ENCODE measurements at places on chromosomes 3 and 15.
A peak's percentile ranks its signal among the peaks of the same experiment; 100 is the strongest.

- peak; percentile 97 for DNase-seq
Observed at GRCh38 chr3:28241221-28242160, at the start of gene CMC1. Gene CMC1, plus strand, starts transcription at chr3:28241619. Its CDS starts 175 bp downstream, at chr3:28241794.

- DNase-seq, result peak; percentile 63
Observed at GRCh38 chr3:107598926-107599771, 76.4 kb downstream of the BBX start.

- DNase-seq, result peak; percentile 41
Observed at GRCh38 chr15:22839046-22839695, 705 bp downstream of the NIPA2 start.

DNA sequence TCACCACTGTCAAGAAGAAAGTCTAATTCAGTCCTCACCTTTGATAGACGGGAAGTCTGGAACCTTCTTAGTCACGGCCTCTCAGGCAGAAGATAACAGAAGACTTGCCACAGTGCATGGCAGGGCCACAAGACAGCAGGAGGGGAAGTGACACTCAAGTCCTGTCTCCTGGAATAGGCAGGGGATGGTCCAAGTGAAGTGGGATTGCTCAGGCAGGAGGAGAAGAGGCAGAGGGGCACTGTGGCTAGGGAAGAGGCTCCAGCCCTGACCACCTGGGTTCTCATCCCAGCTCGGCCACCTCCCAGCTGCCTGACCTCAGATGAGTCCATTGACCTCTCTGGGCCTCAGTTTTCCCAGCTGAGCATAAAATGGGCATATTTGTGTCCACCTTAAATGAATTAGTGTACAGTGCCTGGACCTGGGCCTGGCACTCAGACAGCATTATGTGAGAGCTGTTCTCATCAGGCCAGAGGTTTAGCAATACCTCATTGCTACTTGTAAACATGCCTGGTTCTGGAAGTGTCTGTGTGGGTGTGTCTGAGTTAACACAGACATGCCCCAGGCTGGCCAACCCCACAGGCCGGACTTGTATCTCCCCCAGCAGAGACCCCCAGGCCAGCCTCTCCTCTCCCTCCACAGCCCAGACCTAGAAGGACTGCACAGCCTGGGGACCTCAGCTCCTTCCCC is 11.5 kb upstream of the PCSK6 start:
- DNase-seq, result peak; percentile 27

- DNase-seq, result no peak
Observed at GRCh38 chr3:11364181-11364580, 92.0 kb downstream of the ATG7 start.

- no peak for DNase-seq
Observed at GRCh38 chr15:38864122-38864521, 299.5 kb upstream of the RASGRP1 start.

DNA sequence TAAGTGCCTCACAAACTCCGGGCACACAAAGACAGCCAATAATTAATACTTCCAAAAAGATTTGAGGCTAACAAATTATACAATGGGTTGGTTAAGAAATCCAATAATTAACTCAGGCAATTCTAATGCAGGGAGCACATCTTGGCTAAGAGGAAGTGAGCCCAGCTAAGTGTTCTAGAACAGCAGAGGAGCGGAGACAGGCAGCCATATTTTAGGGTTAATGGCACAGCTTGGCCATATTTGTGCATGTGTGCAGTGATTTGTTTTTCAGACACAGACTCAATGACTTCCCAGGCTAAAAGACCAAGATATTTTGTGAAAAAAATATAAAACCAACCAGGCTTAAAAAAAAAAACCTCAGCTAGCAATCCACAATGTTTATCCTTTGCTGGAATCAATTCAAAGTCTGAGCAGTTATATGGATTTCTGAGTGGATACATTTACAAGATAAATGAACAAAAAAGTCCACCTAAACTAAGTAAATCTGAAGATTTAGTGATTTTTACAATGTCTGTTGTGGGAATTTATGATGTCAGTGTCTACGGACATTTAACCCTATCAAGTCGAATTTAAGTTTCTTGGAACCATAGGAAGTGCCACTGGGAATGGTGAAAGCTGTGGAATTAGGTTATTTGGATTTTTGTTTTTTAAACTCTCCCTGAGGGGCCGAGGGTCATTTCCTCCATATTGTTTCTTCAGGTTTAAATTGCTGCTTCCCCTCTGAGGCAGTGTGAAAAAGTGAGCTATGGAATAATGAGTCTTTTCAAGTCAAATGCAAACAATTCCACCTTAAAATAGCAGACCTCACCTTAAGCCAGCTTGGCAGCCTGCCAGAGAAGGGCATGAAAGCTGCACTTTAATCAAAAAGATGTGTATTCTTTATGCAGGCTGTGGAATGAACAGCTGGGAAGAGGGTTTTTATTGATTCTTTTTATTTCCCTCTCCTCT is 413.7 kb upstream of the TBL1XR1 start:
- no peak for DNase-seq

DNA sequence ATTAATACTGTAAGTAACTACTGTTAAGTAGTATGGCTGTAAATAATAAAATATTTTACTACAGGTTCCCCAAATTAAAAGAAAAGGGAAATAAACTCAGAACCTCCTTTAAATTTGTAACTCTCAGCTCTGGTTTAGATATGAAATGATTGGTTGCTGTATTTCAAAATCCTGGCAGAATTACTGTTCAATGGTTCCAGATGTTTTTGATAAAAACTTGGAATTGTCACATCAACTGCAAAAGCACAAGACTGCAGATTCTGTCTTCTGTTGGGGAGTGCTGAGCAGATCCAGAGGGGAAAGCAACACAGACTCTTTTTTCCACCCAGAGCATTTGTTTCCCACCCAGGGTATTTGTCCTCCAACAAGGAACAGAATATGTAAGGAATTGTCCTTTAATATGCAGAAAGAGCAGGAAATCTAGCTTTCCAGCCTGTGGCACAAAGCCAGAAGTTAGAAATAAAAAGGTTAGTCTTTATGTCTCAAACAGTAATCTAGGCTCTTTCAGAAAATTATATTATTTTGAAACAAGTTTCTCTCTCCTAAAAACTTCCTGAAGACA is 178.1 kb downstream of the KLHL25 start:
- DNase-seq, result no peak

- DNase-seq, result no peak
Observed at GRCh38 chr3:127754411-127755304, 67.7 kb downstream of the MGLL start.

GRCh38 chr15:35211240-35211902 is 126.3 kb upstream of the NANOGP8 start:
- no peak for DNase-seq

DNA sequence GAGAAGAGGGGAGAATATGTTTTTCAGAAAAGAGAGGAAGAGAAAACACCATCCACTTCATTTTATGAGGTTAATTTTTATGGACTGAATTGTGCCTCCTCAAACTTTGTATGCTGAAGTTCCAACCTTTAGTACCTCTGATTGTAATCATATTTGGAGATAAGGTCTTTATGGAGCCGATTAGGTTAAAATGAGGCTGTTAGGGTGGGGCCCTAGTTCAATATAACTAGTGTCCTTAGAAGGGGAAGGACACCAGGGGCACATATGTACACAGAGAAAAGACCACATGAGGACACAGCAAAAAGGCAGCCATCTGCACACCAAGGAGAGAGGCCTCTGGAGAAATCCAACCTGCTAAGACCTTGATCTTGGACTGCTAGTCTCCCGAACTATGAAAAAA is 38.9 kb upstream of the TCF12 start:
- DNase-seq, result no peak

GRCh38 chr3:100966807-100967206 is 26.4 kb downstream of the ABI3BP start:
- no peak for DNase-seq

DNA sequence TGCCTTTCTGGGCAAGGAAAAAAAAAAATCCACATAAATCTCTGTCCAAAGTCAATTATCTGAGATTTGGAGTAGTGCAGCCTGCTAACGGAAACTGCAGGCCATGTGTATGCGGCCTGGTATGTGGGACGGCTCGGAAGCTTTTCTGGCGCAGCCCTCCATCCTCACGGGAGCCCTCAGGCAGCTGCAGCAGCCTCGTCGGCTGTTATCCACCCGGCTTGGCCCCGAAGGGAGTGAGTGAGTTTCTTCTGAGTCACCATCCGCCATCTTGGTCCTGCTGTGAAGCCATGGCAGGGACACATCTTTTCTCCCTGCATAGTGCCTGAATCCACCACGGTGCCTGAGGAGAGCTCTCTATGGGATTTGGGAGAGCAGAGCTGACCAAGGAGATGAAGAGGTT is 62.8 kb downstream of the POLR2M start:
- DNase-seq, result no peak

DNA sequence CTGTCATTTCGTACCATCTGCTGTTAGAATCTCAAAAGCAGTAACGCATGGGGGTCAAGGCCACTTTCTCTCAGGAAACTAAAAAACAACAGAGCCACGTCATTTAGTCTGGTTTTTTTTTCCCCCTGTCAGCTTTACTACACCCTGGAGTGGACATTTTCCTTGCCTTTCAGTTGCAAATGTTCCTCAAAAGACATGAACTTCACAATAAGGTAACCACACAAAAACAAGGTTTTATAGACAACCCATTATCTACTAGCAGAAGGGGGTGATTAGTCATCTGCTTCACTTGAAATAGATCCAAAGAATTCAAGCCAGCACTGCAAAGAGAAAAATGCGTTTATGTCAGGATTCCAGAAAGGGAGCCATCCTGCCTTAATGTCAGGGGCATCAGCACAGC is 171.8 kb upstream of the CDIN1 start:
- DNase-seq, result no peak

DNA sequence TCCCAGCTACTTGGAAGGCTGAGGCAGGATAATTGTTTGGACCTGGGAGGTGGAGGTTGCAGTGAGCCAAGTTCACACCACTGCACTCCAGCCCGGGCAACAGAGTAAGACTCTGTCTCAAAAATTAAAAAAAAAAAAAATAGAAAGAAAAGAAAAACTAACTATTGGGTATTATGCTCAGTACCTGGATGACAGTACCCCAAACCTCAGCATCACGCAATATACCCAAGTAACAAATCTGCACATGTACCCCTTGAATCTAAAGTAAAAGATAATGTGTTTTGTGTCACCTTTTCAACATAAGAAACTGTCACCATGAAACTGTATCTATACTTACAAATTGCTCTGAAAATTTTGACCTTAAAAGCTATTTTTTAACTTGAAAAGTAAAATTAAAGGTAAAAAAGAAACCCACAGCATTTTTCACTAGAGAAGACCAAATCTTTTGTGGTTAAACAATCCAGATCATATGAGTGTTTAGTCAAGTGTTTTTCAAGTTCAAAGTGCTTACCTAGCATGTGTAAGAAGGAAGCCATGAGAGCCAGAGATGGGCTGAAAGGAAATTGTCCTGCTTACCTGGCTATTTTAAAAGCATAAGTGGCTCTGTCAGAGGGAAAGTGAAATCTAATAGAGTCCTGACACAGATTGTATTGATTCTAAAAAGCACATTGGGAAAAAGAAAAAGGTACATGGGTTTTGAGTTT is 50.5 kb downstream of the MYO1E start:
- peak; percentile 32 for DNase-seq

DNA sequence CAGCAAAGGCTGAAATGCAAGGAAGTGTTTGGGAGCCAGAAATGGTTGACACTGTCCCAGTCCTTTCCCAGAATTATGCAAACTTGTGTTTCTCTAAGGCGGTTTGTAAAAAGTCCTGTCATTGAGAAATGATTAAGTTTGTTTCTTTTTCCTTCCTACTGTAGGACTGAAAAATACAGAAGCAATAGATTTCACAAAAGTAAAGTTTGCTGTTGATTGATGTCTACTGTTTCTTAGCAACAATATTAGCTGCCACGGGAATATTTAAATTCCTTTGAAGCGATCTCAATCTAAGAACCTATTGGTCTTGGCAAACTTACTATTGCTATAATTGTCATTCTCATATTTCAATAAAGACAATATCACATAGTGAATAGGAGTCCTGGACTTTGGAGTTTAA is 100.7 kb upstream of the IL12A start:
- no peak for DNase-seq

DNA sequence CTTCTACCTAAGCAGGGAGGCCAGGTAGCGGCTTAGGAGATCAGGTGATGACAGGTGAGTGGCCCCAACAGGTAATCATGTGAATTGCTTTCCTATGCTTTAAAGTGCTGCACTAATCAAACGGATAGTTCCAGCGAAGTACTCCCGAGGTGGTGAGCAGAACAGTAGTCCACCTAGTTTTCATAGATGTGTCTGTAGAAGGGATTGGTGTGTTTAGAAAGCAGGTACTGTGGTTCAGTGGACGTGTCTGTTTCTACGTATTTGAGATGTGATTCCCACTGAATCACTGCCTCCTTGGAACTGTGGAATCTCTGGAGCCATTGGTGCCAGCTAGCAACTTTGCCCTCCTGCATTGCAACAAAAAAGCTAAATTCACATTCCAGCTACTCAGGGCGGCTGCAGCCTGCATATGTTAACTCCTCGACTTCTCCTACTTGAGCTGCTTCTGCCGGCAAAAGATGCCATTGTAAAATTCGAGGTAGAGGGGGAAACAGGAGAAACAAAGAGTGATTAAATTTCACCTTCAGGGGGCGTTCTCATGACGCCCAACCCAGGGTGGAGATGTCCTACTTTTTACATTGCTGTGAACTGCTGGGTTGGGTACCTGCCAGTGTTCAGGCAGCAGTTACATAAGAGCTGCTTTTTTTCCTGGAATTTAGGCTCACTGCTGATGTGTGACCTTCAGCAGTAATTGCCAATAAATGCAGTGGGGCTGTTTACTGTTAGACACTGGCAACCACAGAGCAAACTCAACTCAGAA is 227.3 kb downstream of the ITPR1 start:
- peak; percentile 32 for DNase-seq

DNA sequence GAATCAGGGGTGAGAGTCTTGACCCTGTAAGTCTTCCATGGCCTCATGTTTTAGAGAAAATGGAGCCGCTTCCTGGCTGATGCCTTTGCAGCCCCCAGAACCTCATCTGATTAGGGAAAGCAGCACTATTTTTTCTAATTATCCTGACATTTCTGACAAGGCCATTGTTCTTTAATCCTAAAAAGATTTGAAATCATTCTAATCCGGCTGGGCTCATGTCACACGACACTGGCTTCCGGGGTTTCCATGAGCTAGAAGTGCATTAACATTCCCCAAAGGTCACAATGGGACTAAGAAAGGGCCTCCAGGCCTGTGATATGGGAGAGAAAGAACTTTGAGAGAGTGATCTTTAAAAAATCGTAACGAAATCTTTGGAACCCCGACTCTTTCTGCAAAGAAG is 33.1 kb downstream of the RBP2 start:
- DNase-seq, result no peak

DNA sequence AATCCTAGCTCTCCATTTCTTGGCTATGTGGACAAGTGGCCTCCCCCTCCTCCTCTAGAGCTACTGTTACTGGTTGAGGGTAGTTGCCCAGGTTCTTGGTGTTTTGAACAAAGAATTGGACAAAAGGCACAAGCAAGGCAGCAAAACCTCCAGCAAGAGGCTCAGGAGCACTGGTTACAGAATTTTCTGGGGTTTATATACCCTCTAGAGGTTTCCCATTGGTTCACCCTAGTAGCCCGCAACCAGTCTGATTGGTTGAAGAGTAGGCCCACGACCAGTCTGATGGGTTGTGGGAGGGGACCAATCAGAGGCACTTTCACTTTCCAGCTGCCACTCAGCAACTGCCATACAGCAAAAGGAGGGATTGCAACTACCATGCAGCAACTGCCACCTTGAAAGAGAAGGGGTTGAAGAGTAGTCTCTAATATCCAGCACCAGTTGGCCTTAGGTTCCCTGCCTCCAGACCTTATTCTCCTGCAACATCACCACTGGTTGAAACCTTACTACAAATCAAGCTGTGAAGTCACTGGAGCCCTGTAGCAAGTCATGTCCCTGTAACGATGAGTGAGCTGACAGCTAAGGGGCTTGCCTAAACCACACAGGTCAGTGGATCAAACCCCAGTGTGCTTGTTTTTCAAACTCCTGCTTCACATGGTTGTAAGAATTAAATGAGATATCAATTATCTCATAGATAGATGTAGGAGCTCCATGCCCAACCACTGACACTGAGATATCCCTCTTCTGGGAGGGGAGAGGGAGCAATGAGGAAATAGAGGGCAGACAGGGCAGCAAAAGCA is 2.9 kb upstream of the C15orf39 start:
- peak; percentile 64 for DNase-seq

All from activated CD4-positive, alpha-beta T cell treated with anti-CD3 and anti-CD28 coated beads, Interleukin-10, Interleukin-2, amounts not matched to agents 100 ng/mL and 50 ng/mL, durations not matched to agents 16 hours and 8 hours (primary cell).